ENCODE measurements at places on chromosomes 11 and 22.

DNA sequence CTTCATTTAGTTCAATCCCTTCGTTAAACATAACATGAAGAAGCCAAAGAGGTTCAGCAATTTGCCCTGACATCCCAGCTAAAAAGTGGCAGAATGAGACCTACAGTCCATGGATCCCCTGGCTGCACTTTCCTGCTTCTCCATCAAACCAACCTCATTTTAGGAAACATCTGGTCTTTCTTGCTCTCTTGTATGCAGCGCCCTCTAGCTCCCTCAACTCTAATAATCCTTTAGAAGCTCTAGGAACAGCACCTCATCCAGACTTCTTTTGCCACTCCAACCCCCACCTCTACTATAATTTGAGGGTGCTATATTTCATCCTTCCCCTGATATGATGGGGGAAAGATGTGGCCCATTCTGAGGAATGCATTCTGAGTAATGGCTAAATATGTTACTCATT lies 7.4 kb downstream of the CNTF start:
- peak; percentile 21 for DNase-seq

DNA sequence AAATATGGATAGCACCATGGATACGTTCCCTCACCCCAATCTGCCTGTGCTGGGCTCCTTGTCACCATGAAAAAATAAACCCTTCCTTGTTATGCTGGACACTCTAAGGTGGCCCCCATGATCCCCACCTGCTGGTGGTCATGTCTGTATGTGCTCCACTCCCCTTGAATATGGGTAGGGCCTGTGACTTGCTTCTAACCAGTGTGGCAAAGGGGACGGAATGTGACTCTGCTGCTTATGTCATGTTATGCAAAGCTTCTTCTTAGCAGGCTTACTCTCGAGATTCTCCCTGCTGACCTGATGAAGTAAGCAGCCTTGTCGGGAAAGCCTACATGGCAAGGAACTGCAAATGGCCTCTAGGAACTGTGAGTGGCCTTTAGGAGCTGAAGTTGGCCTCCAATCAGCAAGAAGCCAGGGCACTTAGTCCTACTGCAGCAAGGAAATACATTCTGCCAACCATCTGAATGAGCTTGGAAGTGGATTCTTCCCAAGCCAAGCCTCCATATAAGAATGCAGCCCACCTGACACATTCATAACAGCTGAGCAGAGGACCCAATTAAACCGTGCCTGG lies 159.9 kb downstream of the CCDC34 start:
- DNase-seq, result no peak

DNA sequence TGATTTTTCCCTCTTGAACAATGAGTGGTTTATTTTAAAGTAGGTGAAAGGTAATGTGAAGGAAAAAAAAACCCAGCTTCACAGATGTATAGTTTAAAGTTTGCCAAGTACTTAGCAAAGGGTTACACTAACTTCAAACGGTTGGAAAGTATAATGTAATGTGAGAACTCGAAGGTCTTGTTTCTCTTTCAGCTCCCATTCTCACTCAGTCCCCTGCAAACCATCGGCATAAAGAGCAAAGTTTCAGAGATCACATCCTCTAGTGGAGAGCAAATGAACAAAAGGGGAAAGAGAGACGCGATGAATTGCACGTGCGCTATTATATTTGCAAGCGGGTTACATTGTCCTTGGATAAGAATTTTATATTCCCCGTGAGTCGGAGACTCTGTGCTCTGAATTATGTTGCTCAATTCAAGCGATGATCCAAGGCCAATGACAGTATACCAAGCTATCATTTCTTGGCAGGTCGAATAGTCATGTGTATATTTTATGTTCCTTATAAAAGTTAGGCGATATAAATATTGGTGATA lies 37.6 kb upstream of the BIRC3 start:
- DNase-seq, result no peak

DNA sequence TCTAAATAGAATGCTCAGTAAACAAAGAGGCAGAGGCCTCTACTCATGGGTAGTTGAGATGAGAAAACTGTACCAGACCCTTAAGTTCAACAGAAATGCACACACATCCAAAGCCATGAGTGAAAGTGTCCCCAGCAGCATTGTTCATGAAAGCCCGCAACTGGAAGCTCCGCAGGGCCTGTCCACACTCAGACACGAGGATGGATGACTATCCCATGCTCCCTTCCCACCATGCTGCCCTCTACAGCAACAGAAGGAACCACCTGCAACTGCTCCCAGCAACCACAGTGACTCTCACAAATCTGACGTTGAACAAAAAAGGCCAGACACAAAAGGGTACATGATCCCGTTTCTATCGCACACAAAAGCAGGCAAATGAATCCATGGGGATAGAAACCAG lies 76.9 kb upstream of the ANO1 start:
- DNase-seq, result no peak

DNA sequence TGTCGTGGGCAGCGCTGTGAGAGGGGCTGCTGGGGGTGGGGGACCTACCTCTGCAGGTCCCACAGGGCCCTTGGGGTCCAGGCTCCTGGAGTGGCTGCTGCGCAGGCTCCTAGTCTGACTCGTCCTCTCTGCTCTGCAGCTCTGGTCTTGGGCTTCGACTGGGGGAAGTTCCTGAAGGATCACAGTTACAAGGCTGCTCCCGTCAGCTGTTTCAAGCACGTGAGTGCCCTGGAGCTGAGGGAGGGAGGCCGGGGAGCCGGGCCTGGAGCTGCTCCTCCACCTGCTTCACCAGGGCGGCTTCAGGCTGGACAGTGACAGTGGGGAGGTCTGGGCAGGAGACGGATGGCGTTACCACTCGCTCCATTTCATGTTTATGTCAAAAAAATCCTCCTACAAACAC lies 11.9 kb downstream of the L3MBTL2 start:
- DNase-seq, result no peak

DNA sequence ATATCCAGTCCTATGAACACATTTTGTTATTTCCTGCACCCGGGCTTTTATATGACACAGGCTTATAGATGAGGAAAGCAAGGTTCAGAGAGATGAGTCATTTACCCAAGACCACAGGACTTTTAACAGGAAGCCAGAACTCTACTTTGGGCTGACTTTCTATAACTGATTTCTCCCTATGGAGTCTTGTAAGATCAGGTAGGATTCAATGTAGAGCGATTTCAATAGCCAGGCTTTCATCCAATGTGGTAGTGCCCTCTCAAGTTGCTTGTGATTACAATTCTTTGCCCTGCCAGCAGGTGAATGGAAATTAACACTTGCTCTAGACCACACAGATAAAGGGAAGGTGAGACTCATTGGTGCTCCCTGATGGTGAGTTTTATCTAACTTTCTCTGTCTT lies 378.3 kb downstream of the INSC start:
- no peak for DNase-seq

GRCh38 chr11:72981080-72981479 lies 161.0 kb downstream of the FCHSD2 start:
- DNase-seq, result no peak

DNA sequence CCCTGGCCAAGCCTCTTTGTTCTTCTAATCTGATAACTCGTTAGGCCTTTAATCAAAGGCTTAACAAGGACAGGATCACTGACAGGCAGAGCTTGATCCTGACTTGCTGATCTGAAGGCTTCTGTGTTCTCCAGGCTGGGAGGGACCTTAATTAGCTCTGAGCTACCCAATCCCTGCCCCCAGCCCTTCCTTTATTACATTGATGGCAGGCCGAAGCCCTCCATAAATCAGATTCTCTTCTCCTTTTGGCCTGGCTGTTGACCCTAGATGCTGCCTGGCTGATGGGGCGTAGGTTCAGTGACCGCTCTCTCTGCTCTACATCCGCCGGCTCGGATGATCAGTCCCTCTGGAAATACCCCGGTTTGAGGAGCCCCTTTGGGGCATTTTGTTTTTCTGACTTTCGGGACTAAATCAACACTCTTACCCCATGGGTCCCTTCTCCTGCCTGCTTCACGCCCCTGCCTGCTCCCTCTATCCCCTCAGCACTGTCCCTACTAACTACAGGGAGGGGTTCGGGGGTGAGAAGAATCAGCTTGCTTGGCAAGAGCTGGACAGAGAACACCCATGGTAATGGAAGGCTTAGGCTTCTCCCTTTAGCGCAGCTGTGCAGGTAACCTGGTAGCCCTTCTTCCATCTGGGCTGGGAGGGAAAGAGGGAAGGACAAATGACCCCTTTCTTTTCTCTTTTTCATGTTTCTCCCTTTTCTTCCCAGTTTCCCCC lies 10.0 kb upstream of the RRM1 start:
- no peak for DNase-seq

DNA sequence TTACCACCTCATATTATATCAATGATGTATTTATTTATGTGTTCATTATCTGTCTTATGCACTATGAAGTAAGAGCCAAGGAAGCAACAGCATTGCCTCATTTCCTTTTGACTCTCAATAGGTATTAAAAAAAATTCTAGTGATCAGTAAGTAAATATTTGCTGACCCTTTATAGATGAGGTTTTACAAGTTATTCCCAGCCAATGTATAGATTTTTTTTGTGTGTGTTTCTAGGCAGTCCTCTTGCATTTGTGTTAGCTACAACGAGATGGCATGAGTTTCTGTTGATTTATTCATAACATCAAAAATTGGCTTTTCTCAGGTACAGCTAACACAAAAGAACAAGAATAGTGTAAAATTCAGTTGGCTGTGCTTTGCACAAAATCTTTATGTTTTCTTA lies 4.7 kb downstream of the OR1S2 start:
- DNase-seq, result no peak

- DNase-seq, result no peak
These were observed 37.9 kb upstream of the NUP160 start for GRCh38 chr11:47886096-47886495.

- no peak for DNase-seq
These were observed 9.7 kb downstream of the FXYD2 start for GRCh38 chr11:117814766-117815261.

DNA sequence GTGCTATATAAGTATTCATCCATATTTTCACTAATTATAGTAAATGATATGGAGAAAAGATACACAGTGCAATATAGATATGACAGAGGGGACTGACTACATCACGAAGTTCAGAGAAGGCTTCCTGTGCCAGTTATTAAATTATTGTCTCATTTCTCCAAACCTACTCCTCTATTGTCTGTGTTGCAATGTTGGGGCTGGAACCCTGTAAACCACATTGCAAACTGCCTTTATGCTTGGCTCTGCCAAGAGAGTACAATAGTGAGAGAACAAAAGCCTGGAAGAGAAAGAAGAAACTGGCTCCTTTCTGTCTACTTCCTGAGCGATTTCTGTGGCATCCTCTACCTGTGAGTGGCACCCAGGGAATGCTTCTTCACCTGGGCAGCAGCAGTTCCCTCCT lies 46.4 kb downstream of the ME3 start:
- no peak for DNase-seq

GRCh38 chr11:44072757-44073658 lies 6.9 kb downstream of the ACCS start:
- DNase-seq, result no peak

DNA sequence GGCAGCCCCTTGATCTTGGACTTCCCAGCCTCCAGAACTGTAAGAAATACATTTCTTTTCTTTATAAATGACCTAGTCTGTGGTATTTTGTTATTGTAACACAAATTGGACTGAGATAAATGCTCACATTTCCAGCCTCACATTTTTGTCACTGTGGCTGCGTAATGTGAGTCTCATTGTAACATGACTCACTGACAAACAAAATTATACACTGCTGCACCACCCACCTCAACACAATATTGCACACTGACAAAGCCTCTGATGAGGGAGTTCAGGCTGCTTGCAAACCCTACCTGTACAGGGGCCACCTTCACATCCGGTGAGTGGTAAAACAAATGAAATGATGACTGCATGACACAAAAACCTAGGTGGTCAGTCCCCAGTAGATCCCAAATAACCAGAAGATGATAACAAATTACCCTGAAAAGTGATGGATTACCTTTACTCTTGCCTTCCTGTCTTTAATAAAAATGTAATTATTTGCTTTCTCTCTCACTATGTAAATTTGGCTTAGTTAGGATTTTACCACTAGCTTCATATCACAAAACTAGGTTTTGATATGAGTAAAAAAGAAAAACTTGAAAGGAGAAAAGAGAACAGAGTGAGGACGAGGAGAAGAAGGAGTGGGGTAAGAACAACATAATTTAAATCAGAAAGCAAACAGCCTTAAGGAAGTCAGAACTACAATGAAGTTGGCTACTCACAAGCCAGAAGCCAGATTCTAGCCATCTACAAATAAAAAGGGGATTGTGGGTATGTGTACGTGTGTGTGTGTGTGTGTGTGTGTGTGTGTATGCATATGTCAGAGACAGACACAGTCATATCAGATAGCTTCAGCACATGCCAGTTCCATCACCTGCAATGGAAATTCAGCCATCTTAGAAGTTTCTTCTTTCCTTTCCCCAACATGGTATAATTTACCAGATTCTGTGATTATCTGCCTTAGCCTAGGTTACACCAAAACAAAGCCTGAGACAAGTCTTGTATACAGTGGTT lies 53.4 kb upstream of the SESN3 start:
- no peak for DNase-seq

DNA sequence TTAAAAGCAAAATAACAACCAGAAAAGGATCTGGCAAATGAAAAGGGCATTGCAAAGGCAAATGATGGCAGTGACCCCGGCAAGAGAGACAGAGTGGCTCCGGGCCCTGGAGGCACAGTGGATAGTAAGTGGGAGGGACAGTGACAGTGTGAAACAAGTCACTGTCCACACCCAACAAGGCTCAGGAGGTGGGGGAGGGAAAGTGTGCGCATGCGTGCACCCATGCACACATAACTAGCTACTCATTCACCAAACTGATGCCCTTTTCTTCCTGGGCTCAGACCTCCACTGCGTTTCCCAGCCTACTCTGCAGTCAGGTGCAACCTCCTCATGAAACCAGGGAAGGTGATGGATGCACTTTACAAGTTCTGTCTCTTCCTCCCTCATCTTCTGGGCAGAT lies 108.4 kb downstream of the SHANK2 start:
- DNase-seq, result no peak

- DNase-seq, result no peak
These were observed 26.7 kb downstream of the SYT9 start for GRCh38 chr11:7278314-7278917.

- no peak for DNase-seq
These were observed 5.0 kb upstream of the PDE3B start for GRCh38 chr11:14638561-14638960.

- no peak for DNase-seq
These were observed 118.3 kb downstream of the VPREB1 start for GRCh38 chr22:22362936-22363335.

- DNase-seq, result no peak
These were observed 24.7 kb downstream of the OR8B2 start for GRCh38 chr11:124359566-124359965.

- peak; percentile 7 for DNase-seq
These were observed 47.2 kb downstream of the MN1 start for GRCh38 chr22:27754247-27754887.

DNA sequence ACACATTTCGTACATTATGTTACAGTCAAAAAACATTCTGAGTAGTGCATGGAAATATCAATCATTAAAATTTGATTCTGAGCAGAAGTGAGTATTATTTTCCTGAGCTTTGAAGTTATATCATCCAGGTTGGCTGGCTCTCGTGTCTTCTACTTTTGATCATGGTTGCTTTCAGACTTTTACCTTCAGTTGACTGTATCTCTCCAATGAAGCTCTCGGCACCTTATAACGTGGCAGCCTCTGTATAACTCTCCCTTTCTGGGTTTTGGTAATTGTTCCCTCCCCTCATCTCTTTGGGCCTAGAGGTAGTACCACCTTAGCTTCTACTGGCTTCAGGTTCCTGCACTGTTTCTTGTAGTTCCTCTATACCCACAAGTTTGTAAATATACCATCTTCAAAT lies 12.2 kb downstream of the SFI1 start:
- DNase-seq, result no peak

GRCh38 chr22:44828193-44828592 lies 75.8 kb downstream of the ARHGAP8 start:
- DNase-seq, result no peak

Data from NCI-H1694 treated with DMSO at 0.1 percent for 48 hours (cell line).